ENCODE measurements at places on chromosomes 13 and 19.
A peak's percentile ranks its signal among the peaks of the same experiment; 100 is the strongest.

DNA sequence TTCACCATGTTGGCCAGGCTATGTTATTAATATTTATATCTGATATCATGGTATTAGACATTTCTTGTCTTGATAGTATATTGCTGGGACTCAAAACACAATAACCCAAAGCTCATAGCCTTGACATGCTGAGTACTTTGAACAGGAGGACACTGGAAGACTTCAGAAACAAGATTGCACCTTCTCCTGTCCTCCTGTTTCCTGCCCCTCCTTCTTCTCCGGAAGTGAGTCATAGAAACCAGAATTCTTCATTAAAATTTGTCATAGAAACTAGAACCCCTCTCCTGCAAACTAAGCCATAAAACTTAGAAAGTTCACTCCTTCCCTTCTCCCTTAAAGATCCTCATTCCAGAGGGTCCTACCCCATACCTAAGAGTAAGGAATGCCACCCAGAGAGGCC lies 400.2 kb downstream of the SLITRK5 start:
- no peak for DNase-seq

DNA sequence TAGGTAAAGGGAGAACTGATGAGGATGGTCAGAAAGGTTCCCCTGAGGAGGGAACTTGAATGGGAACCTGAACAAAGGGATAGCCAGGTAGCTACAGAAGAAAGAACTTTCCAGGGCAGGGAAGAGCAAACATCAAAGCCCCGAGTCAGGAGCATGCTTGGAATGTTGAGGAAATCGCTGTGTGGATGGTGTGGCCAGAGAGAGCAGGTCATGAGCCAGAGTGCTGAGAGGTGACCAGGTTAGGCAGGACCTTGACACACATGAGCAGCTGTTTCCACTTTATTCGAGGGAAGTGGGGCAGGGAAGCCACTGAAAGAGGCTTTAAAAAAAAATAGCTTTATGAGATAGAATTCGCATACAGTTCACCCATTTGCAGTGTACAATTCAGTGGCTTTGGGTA lies 4.4 kb downstream of the RAB8A start:
- no peak for DNase-seq

DNA sequence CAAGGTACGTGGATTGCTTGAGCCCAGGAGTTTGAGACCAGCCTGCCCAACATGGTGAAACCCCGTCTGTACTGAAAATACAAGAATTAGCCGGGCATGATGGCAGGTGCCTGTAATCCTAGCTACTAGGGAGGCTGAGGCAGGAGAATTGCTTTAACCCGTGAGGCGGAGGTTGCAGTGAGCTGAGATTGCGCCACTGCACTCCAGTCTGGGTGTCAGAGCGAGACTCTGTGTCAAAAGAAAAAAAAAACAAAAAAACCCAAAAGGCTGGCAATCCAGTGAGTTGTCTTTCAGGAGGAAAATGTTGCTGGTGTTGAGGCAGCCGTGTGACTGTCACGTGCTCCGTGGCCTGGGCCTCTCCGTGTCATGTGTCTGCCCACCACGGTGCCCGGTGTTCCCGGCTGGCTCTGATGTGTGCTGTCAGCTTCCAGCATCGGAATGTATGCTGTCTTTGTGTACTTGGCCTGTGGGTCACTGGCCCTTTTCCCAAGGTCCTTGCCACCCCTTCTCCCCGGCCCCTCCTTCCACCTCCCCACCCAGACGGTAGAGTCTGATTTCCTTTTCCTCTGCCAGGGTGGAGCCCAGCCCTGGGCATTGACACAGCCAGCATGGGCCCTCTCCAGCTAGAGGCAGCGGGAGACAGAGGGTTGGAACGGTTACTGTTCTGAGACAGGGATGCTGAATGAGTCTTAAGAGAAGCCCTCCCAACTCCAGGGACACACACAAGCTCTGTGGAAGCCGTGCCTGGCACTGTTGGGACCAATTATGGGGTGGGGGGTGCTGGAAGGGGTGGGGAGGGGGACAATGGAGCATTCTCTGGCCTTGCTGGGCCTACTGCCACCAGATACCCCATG lies 7.2 kb upstream of the TUBB4A start:
- peak; percentile 93 for DNase-seq

GRCh38 chr19:20077791-20078463 lies at the start of gene ZNF90:
Gene ZNF90 (plus strand): TSS chr19:20078000. CDS start chr19:20078133, 133 bp downstream.
- peak; percentile 89 for DNase-seq

DNA sequence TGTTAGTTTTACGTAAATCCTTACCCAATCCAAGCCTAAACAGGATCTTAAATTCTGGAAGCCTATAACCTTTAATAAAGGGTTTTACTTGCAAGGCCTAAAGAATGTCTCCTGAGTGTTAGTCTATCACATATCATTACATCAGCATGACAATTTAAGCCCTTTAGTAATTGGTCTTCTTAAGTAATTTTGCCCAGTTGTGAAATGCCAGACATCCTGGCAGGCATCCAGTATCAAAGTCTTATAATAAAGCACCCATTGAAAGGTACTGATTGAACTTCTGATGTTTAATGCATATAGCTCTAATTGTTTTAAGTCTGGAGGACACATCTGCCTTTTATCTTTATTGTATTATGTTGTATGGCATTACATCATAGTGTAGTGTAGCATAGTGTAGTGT lies 1078.9 kb downstream of the SLITRK1 start:
- no peak for DNase-seq

GRCh38 chr13:59504407-59504806 lies 659.3 kb downstream of the DIAPH3 start:
- no peak for DNase-seq

- DNase-seq = no peak
Observed at GRCh38 chr19:41843371-41843770, 1.1 kb downstream of the LYPD4 start.

DNA sequence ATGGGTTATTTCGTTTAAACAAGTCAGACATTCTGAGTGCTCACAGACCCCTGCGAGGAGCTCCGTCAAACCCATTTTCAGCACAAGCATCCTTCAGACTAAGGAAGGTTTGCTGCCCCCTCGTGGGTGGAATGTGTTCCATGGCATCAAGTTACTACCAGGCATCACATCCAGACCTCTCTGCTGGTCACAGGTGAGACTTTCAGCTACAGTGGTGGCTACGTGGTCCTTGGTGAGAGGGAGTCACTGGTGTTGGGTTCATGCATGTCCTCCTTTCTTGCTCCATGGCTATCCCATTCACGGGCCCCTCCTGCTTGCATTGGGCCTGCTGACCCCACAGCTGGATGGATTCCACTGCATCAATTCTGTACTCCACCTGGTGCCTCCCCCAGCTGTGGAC lies 9.1 kb upstream of the LILRB5 start:
- no peak for DNase-seq

DNA sequence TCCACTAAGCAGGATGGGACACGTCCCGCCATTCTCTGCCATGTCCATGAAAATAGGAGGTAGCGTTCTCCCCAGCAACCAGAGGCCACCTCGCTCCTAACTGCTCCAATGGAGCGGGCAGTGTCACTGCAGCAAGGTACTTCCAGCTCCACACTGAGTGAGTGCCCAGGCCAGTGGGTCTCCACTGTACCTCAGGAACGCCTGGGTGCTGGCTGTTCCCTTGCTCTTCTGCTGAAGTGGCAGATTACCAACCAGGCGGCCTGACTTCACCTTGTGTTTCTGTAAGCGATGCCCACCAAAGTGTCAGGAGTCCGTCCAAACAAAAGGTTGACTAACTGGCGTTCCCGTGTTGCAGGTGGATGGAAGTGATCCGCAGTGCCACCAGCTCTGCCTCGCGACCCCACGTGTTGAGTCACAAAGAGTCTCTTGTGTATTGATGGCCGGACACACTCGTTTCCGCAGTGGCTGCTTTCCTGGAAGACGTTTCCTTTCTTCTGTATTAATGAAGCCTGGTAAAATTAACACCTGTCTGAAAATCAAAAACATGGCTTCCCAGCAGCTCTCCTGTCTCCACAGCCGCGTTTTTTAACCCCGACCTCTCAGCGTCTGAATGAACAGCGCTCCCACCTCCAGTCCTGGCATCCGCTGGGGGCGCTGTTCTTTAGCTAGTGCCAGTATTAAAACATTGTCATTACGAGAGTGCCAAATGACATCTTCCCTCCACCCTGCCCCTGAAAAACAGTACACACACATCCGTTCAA lies 128.8 kb downstream of the STK24 start:
- peak; percentile 63 for DNase-seq

DNA sequence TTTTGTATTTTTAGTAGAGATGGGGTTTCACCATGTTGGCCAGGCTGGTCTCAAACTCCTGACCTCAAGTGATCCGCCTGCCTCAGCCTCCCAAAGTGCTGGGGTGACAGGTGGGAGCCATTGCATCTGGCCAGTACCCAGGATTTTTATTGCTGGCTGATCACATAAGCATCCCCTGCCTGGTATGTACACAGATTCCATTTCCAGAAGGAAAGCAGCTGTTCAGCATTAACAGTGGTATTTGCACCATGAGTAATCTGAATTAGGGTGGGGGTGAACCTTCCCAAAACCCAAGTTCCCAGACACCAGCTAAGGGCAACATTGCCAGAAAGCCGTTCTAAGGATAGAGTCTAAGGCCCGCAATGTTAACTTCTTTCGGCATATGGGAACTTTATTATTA lies 7.3 kb downstream of the ZNF555 start:
- no peak for DNase-seq

- no peak for DNase-seq
Observed at GRCh38 chr13:85230691-85231093, 568.5 kb downstream of the SLITRK6 start.

DNA sequence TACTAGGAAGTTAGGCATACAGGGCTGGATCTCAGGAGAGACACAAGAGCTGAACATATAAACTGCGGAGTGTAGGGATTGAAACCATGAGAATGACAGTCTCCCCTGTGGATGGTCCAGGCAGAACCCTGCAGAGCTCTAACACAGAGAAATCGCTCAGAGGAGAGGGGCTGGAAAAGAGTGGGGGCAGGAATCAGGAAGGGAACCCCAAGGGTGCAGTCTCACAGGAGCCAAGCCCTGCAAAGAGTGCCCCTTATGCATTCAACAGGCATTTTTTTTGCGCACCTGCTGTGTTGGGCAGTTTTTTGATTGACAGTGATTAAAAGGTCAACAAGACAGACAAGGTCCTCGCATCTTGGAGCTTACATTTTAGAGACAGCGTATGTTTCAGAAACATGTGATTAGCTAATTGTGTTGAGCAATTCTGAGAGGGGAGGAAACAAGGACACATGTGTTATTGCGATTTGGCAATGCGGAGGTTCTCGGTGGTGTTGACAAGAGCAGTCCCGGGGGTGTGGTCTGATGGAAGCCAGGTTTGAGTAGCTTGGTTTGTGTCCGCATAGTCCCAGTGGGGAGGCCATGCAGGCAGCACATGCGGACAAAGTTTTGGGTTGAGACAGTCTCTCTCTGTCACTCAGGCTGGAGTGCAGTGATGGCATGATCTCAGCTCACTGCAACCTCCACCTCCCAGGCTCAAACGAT lies 182.6 kb upstream of the IRS2 start:
- no peak for DNase-seq

DNA sequence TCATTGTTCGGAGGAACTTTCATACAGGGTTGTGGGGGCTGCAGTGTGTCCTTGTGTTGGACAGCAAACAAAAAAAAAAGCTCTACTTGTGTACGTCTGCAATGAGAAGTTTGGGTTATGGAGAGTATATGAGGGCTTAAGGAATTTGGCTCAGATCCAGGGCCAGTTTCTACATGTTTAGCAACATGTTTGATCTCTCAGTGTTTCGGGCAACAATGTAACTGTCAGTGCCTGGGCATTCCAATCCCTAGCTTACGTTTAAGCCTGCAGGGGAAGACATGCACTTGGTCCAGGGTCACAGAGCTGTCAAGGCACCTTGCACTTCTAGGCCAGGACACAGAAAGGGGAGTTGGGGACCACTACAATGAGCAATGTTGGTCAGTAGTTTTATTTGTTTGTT lies 13.9 kb downstream of the ZNF543 start:
- no peak for DNase-seq

DNA sequence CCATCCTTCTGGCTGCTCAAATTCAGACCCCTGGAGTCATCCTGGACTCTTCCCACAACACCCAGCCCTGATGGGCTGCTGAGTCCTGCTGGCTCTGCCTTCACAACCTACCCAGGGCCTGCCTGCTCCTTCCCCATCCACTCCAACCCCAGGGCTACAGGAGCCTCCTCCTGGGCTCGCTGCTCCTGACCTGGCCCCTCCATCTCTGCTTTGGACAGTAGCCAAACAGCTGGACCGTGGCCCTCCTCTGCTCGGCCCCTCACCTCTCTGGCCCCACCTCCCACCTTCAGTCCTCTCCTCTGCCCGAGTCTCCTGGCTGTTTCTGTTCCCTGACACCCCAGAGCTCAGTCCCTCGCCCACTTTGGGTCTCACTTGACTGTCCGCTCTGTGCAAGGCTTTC lies 66.7 kb downstream of the CEBPG start:
- no peak for DNase-seq

DNA sequence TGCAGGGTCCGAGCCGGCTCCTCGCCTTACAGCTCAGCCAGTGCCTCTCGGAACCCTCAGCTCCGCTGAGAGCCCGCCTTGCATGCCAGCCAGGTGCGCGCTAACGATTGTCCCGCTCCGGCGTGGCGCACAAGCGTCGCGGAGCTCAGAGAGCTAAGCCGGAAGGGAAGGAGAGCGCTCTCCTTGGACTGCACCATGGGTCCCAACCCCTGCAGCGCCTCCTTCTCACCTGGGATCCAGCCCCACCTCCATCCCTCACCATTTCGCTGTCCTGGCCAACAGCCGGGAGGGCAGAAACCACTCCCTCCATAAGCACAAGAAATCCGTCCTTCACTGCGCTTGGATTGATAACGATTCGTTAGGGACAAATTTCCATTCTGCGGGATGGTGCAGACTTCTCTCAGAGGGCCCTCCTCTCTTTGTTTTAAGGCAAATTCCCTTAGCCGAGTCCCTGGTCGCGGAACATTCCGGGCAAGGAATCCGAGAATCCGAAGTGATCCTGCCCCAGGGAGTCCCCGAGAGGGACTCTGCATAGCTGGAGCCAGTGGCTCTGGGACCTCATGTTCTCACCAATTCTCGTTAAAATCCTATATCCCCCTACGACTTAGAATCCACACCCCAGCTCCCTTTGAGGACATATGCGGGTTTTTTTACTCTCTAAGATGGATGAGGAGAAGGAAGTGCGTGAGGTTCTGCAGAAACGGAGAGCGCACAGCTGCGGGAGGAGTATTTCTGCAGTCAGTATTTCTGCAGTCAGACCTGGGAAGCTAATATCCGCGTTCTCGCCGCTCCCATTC lies 2.8 kb downstream of the GSX1 start:
- DNase-seq = no peak

DNA sequence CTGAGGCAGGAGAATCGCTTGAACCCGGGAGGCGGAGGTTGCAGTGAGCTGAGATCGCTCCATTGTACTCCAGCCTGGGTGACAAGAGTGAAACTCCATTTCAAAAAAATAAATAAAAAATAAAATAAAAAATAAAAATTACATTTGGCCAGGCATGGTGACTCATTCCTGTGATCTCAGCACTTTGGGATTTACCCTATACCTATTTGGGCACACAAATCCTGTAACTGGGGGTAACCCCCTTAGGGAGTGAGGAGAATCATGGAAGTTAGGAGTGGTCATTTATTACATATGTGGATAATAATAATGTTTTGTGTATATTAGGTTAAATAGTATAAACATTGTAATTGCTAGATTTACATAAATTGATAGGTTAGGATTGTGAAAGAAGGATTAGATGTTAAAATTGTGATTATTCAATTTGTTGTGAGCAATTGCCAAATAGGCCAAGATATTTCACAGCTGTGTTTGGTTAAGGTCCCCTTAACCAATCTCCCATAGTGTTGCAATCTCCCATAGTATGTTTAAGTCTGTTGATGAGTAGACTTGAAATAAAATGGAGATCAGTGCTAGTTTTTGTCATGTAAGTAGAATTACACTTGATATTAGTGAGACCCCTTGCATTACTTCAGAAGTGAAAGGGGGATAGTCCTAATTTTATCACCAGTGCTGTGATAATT lies 30.7 kb downstream of the ZNF844 start:
- DNase-seq = no peak
